Epithelial cell of proximal tubule (primary cell): ENCODE measurements at places on chromosomes 1 and 21. TPM values are rescaled to one million over a fixed set of nuclear protein-coding genes. Genes with fewer than 3 reads are reported as not detected.

METTL25B gene
- 6.9 and 19.9 TPM in 2 replicates for total RNA-seq

RGS18 gene
- total RNA-seq, result not detected in 2 replicates

IQCC gene
- total RNA-seq, result 3.5 and 4.6 TPM in 2 replicates

ZBTB8A gene
- total RNA-seq, result 3.2 and 4.4 TPM in 2 replicates

CDC42SE1 gene
- 85.4 and 94.8 TPM in 2 replicates for total RNA-seq

LCE1B gene
- total RNA-seq, result not detected in 2 replicates

DNASE2B gene
- not detected in 2 replicates for total RNA-seq

OR2T2 gene
- not detected in 2 replicates for total RNA-seq

GCSAML gene
- total RNA-seq, result not detected in 2 replicates

UTS2 gene
- not detected in 2 replicates for total RNA-seq

GORAB gene
- total RNA-seq, result 7.5 and 7.7 TPM in 2 replicates

TIAM1 gene
- total RNA-seq, result 3.6 and 8.3 TPM in 2 replicates

OR14I1 gene
- not detected in 2 replicates for total RNA-seq

SFN gene
- total RNA-seq, result 213 and 239 TPM in 2 replicates
